ENCODE measurements at places on chromosomes 5 and 9.

GRCh38 chr5:60403343-60404006, 296.5 kb downstream of the DEPDC1B start:
- no peak for DNase-seq

DNA sequence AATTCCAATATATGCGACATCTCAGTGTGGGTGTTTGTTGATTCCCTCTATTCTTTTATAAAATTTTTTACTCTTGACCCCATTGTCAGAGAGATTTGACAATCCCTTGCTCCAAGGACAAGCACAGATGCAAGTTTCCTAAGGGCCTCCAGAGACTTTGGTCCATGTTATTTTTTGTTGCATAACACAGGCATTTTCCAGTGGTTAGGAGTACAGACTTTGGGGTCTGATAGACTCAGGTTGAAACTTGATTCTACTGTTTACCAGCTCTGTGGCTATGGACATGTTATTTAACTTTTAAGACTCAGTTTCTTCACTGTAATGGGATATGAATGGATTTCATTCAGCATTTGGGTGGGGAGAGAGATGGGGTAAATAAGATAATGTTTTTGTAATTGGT, 361.3 kb downstream of the ENC1 start:
- DNase-seq = no peak

DNA sequence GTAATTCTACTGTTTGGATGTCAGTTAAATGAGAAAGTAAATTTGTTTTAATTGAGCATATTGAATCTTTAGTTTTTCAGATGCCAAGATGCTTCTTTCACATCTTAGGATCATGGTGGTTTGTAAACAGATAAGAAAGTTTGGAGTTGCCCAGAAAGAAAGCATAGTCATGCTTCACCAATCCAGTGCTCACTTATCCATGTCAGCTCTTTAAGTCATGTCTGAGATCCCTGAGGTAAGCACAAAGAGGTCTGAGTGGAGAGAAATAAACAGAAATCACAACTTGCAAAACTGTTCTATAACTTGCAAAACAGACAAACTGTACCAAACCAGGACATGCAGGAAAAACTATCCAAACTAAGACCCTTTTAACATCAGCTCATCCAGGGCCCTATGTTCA, 87.7 kb downstream of the OSTF1 start:
- DNase-seq = no peak

GRCh38 chr9:136605988-136606660, 56.6 kb upstream of the EGFL7 start:
- no peak for DNase-seq

GRCh38 chr5:116572350-116573278, 2.0 kb downstream of the SEMA6A start:
- DNase-seq = no peak

All from EH (cell line).